GM23248 (cell line): ENCODE measurements at places on chromosomes 3 and 15.
A peak's percentile ranks its signal among the peaks of the same experiment; 100 is the strongest.

- DNase-seq, result no peak
Measured at GRCh38 chr3:111485086-111485485, 56.9 kb upstream of the CD96 start.

DNA sequence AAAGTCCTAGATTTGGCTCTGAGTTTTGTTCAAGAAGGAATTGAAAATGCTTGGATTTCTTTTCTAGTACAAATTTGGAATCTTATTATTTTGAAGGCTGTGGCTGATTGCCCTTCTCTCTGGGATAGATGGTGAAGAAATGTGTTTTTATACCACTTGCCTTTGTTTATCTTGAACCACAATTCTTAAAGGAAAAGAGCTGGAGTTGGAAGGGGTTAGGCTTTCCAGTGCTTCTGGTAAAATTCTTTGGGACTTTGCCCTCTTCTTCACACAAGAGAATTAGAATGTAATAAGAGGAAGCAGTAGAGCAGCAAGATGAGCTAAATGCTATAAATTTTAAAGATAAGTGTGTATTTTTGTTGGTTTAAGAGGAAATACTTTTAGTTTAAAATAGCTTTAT is 65.8 kb downstream of the COL6A5 start:
- no peak for DNase-seq

- DNase-seq, result no peak
Measured at GRCh38 chr15:67465196-67465952, 55.6 kb upstream of the C15orf61 start.

DNA sequence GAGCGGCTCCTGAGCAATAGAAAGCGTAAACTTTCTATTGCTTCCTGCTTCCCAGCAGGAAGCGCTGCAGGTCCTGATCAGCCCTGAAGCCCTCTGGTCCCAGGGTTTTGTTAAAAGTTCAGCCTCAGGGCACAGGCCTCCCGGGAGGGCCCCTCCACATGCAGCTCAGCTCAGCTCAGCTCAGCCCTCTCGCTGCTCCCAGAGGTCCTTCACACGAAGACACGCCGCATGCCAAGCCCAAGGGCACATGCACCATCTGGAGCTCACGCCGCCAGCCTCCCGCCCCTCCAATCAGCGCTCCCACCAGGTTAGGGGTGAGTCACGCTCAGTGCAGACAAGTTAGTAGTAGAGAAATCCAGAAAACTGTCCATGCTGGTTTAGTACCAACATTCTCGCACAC is 12.7 kb downstream of the TKT start:
- peak; percentile 74 for DNase-seq

GRCh38 chr15:44295750-44296431 is 7.4 kb downstream of the GOLM2 start:
- DNase-seq, result no peak

DNA sequence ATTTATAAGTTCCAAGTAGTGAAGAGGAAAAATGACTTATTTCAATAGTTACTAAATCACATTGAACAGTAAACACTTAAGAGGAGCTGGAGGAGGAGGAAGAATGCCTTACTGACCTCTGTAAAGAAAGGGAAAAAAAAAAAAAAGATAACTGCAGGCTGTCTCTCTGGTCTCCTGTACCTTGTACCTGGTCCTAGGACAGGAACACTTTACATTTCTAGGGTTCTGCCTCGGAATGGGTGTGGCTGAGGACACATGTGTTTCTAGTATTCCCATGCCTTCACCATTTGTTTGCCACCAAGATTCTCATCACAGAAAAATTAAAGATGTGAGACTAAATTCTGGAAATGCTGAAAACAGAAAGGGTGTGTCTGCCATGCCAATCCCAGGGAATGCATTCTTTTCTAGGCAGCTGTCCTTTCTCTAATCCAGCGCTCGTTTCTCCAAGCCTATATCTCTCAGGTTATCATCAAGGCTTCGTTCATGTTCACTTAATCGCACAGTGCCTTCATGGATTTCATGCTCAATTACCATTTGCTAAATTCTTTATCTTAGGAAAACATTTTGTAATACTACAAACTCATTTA is 1208.3 kb downstream of the OTOL1 start:
- DNase-seq, result peak; percentile 2

DNA sequence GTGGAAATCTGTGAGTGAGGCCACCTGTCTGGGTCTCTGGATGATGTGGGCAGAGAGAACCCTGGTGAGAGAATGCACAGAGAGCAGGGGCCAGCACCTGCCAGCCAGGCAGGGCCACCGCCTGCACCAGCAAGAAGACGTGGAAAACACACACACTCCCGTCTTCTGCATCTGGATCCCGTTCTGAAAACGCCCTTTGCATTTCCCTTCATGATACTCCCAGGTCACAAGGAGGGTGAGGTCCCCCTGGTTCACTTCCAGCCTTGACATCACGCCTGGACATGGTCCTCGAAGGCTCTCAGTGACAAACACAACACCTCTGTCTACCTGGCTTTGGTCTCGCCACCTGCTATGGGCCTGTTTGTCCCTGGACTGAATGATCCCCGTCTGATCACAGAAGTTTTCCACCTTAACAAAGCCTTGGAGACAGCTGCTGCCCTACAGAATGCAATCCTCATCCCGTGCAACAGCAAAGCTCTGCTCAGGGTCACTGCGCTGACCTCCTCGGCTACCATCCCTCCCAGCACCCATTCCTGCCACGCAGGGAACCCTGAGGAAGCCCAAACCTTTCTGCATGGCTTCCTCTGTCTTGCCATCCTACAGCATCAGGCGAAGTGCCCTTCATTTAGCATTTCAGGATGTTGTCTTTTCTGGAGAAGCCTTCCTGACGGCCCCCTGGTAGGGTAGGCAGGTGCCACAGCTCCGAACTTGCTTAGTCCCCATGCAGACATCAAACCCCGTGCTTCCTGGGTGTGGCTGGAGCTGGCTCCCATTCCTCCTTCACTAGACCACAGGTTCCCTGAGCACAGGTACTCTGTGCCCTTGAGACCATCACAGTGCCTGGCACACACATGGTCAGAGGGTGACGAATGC is 122.5 kb downstream of the ATP10A start:
- no peak for DNase-seq

GRCh38 chr3:139304383-139304782 is 39.4 kb upstream of the MRPS22 start:
- DNase-seq, result peak; percentile 40

DNA sequence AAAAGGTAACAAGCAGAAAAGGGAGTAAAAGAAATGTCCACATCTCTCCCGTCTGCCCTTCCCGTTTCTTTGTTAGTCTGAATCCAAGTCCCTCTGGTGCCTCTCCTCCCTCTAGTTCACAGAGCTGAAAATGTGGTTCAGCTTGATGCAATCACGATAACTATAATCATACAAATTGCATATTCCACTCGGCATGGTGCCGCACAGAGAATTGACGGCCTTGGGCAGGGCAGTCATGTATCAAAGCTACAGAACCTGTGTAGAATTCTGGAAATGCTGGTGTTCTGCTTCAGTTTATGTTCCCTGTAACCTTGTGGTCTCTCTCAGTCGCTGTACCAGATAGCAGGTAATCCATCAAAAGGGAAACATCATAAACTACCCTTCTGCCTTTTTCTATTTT is 562.9 kb upstream of the CBLB start:
- DNase-seq, result no peak

DNA sequence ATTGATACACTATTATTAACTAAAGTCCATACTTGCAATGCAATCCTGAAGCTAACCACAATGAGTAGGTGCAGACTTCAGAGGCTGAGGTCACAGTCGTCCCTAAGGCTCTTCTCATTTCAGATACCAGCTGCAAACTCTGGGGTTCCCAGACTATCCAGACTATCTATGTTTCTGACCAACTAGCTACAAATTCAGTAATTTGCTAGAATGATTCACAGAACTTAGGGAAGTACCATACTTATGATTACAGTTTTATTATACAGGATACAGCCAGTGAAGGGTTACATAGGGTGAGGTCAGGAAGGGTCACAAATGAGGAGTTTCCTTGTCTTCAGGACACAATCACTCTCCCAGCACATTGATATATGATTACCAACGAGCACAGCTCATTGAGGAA is 36.5 kb downstream of the PPM1L start:
- DNase-seq, result no peak

GRCh38 chr15:76289582-76289981 is 21.7 kb downstream of the ETFA start:
- no peak for DNase-seq

DNA sequence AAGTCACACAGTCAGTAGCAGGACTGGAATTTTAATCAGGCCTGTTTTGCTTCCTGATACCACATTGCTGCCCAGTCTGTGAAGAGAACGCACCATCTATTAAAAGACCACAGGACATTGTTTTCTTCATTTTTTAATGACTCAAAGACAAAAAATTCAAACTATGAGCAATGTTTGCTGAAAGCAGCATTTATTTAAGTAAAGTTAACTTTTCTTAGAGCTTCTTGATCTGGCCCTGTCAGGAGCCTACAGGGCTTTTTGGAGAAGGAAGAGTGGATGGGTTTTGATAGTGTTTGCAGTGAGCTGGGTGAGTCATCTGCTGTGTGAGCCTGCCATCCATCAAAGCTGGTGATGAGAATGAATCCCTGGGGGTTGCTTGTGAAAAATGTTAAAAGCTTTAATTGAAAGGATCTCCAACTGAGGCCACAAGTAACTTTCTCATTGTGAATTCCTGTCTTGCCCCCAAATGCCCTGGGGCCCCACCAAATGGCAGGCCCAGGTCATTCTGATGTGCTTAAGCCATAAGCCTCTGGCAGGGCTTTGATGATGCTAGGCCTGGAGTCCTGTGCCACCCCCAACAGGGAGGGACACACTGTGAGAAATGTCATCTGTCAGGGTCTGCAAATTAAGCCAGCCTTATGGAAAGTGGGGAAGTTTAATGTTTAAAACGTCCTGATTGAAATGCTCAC is 136.2 kb upstream of the PFN2 start:
- peak; percentile 88 for DNase-seq

GRCh38 chr15:27459836-27460235 is 488.9 kb downstream of the GABRG3 start:
- DNase-seq, result peak; percentile 12

DNA sequence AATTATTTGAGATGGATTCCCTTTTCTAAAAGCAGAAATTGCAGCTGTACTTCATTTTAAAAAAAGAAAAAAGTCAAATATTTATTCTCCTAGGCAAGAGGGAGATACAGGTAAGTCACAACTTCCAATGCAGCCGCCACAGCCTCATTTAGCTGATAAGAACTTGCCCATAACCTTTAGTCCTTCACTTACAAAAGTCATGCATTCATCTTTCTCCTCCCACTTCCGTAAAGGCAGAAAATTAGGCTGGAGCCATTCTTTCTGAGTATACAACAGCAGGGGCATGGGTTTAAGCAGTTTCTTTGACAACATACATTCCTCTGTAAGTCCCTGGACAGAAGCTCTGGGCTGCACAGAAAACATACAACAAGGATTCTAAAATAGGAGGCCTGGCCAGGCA is 4.3 kb downstream of the SUCLG2 start:
- DNase-seq, result no peak

GRCh38 chr15:23877502-23878412 is 190.7 kb upstream of the NDN start:
- peak; percentile 51 for DNase-seq

- DNase-seq, result peak; percentile 54
Measured at GRCh38 chr3:98966862-98967546, 65.5 kb upstream of the DCBLD2 start.

GRCh38 chr3:82927309-82928253 is 1166.1 kb upstream of the GBE1 start:
- no peak for DNase-seq
